Left ventricle myocardium superior (tissue), 1 donor: ENCODE measurements at places on chromosomes 4 and X. TPM values are rescaled to one million over a fixed set of nuclear protein-coding genes. Genes with fewer than 3 reads are reported as not detected.

Gene SPARCL1
- 354 TPM for total RNA-seq

Gene RASL11B
- total RNA-seq = 4.1 TPM

Gene RENBP
- 8.9 TPM for total RNA-seq

Gene LNX1
- total RNA-seq = 9.1 TPM

GRCh38 chr4:20248155-20248558, 3.5 kb upstream of the SLIT2 start:
- no peak for DNase-seq

DNA sequence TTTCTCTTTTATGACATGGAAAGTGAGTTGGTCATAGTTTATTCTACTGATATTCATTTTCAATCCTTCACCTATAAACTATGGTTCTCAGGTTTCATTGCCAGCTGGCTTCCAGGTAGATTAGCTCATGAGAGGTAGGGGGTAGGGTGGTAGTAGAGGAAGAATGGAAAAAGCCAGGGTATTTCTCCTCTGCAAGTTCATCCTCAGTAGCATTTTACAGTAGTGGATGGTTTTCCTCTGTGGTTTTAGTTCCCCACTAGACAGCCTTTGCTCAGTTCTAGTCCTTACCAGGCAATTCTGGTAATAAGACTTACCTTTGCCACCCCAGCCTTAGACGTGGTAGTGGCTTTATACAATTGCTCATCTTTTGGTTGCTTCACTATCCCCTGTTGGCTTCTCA, 8.9 kb upstream of the NAA11 start:
- no peak for DNase-seq

DNA sequence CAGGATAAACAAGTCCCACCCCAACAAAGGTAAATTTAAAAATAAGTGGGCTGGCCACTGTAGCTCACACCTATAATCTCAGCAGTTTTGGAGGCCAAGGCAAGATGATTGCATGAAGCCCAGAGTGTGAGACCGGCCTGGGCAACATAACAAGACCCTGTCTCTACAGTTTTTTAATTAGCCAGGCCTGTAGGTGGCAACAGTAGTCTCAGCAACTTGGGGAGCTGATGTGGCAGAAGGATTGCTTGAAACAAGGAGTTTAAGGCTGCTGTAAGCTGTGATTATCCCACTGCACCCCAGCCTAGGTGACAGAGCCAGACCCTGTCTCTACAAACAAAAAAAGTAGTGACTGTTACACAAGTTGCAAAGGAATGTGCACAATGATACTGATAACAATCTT, 74.6 kb upstream of the FAAH2 start:
- no peak for DNase-seq

Gene SLAIN2
- 122 TPM for total RNA-seq

Gene ZNF185
- 2.5 TPM for total RNA-seq

- DNase-seq = no peak
Measured at GRCh38 chrX:114626323-114626722, 42.4 kb downstream of the HTR2C start.
